ENCODE measurements at places on chromosomes 5 and 9. TPM values are rescaled to one million over a fixed set of nuclear protein-coding genes. Genes with fewer than 3 reads are reported as not detected.
A peak's percentile ranks its signal among the peaks of the same experiment; 100 is the strongest.

DNA sequence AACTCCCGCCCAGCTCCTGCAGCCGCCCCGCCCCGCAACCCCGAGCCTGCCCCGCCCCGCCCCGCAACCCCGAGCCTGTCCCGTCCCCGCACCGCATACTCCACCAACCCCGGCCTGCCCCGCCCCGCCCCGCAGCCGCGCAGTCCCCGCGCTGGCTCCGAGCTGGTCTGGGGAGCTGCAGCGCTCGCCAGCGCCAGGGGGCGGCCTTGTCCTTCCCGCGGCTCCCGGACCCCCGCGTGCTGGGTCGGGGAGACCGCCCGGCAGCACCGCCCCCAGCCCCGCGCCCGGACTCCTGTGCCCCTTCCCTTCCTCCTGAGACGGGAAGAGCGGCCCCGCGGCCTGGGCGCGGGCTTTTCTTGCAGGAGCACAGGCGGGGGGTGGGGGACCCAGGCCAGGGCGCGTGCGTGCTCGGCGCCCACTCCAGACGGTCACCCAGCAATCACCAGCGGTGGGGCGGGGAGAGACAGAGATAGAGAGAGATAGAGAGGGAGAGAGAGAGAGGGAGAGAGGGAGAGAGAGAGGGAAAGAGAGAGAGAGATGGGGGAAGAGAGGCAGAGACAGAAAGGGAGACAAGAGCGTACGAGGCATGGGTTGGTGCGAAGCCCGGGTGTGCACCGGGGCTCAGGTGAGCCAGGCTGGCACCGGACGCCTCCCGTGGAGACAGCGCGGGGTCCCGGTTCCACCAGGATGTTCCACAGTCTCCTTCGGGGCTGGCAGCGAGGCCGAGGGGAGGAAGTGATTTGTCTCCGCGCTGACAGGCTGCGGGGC is 14.7 kb upstream of the TMEM250 start:
- no peak for ATAC-seq

GRCh38 chr5:154654486-154655371 is 100.4 kb upstream of the LARP1 start:
- no peak for ATAC-seq

DNA sequence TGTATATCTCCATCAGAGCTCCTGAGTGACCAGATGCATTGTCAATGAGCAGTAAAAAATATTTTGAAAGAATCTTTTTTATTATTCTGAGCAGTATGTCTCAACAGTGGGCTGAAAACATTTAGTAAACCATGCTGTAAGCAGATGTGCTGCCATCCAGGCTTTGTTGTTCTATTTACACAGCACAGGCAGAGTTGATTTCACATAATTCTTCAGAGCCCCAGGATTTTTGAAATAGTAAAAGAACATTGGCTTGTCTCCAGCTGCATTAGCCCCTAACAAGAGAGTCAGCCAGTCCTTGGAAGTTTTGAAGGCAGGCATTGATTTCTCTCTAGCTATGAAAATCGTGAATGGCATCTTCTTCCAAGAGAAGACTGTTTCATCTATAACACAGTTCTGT is 25.2 kb upstream of the ENTREP1 start:
- no peak for ATAC-seq

DNA sequence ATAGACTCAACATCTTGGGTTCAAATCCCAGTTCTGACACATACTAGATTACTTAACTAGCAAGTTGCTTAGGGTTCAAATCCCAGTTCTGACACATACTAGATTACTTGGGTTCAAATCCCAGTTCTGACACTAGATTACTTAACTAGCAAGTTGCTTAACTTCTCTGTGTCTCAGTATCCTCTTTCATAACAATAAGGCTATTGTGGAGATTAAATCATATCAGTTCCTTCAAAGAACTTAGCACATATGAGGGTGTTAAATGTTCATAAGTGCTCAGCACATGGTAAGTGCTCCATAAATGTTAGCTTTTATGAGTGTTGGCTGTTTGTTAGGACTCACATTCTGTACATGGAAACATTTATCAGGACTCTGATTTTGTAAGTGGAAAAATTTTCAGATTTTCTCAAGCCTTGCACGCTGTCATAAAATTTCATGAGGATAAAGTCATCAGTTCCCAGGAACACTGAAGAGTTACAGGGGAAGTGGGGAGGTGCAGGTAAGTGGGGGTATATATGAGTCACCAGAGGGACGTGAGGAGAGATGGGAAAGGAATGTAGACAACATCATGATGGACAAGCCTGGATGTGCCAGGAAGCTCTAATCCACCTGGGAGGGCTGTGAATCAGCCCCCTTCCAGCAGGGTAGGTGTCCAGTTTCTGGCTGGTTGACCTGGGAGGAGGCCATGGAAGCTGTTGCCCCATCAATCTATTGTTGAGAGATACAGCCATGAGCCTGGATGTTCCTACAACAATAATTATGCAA is 532.2 kb upstream of the WWC1 start:
- ATAC-seq = peak; percentile 51

DNA sequence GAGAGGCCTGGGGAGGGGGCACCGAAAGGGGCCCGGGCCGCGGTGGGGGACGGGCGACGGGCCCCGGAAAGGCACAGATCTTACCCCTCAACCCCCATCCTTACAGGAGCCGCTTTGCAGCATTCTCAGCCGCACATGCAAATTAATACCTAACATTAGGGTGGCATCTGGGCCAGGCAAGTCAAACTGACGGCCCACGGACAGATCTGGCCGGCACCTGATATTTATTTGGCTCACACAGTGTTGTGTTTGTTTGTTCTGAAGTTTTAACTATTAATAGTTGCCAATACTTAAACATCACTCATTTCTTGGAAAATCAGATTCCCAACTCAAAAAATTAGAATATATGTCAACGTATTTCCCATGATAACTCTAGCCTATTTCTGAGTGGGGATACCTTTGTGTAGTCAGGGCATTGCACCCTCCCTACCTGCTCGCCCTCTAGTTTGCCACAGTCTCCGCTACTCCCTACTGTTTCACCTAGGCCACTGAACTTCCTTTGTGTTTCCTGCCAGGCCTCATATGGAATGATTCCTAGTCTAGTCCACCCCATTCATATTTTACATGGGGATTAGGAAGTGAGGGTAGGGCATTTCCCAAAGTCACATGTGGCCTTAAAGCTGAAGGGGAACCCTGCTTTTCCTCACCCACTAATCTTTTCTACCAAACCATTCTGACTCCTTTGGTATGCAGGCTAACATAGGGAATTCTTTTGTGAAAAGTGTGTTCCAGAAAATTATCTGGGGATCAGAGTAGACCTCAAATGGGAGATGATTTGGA is 71.9 kb upstream of the LARP1 start:
- no peak for ATAC-seq

GRCh38 chr9:122307061-122307460 is 42.4 kb downstream of the MRRF start:
- ATAC-seq = peak; percentile 35

DNA sequence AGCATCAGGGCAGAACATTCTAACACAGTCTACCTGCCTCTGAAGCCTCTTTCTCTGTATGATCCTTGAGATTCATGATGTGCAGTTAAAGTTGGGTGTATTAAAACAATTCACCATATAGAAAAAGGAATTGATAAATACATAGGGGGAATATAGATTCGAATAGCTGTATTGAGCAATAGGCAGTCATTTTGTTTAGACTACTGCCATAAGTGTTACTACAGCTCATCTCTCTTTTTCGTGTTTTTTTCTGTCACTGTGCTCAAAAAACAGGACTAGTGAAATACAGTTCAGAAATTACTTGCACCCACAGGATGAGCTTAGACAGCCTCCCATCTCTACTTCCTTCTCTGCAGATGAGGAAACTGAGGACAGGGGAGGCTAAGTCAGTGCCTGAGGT is 144.6 kb upstream of the FBN2 start:
- ATAC-seq = no peak

DNA sequence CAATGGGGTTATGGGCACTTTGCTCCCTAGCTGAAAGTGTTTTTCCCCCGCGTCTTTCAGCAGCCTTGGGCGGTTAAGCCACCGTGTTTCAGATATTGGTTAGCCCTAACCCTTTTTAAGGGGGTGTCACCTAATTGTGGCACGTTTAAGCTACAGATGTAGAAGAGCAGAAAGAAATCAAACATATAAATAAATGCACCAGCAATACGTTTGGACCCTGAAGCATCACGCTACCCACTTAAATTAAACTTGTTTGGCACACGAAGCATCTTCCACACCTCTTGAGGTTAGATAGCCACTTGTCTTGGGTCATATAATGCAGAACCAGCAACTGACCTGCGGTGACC is 768 bp downstream of the YTHDC2 start:
- no peak for ATAC-seq

- peak; percentile 96 for ATAC-seq
Observed at GRCh38 chr5:39624268-39624886, 199.6 kb upstream of the DAB2 start.

DNA sequence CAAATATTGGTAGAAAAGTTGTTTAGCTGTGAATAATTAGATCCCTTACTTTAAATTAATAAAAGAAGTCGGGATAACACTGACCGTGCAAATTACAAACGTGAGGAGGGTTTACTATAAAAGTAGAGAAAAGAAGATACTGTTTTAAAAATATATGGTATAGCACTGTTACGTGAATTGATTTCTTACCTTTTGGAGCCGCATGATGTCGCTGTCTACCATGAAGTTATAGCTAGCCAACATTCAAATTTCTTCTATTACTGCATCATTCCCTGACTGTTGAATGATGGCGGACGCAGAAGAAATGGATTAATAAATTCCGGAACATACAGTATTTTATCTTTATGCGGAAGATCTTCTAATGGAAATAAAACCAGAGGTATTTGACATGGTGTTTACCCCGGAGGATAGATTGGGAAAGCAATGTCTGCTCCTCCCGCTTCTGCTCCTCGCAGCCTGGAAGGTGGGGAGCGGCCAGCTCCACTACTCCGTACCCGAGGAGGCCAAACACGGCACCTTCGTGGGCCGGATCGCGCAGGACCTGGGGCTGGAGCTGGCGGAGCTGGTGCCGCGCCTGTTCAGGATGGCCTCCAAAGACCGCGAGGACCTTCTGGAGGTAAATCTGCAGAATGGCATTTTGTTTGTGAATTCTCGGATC is at the start of gene PCDHA6:
PCDHA6 (plus strand) TSS at position 257 of the 658 bp plus-strand sequence; CDS start at position 389, 132 bp downstream.
- no peak for ATAC-seq

DNA sequence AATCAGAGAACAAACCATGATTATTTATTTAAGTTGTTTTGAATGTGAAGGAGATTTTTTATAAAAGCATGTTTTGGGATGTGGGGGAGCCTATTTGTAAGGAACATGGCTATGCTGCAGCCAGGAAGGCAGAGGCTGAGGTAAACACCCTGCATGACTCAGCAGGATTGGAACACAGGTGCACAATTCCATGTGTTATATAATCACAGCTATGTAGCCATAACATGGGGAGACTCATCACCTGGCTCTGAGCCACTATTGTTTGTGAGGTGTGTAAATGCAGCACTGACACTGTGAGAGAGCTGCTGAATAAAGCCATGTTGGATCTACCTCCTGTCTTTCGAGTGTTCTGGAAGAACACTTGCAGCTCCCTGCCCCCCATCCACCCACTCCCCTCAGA is 1009.8 kb downstream of the DNAH5 start:
- peak; percentile 87 for ATAC-seq

GRCh38 chr9:371349-371748 is 156.7 kb downstream of the DOCK8 start:
- no peak for ATAC-seq

DNA sequence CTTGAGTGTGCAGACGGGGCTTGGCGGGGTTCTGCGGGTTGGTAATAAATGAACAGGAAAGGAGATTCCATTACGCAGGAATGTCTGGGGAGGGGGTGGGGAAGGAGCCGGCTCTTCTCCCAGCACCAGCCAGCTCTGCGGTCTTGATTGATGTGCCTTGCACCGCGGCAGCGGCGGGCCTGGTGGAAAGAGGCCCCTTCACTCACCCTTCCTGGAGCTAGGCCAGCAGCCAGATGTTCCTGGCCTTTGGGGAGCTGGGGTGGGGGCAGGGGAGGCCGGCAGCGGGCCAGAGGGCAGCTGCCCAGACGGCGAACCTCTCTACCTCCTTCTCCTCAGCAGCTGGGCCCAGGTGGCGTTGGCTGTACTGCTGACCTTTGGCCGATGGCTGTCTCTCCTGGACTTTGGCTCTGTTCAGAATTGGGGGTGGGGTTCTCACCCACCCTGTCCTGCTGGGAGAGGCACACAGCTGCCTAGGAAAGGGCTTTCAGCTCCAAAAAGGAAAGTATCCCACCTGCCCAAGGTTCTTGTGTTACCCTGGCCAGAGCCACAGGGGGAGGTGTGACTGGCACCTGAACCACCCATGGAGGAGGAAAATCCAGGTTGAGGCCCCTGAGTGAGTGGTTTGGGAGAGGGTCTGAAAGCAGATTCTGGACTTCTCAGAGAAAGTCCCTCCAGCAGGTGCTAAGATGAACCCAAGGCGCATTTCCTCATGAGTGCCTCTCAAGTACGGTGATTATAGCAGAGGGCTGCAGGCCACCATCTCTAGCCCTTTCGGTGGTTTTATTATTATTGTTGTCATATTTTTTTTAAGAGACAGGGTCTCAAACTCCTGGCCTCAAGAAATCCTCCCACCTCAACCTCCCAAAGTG is 58.0 kb upstream of the SYNPO start:
- no peak for ATAC-seq

DNA sequence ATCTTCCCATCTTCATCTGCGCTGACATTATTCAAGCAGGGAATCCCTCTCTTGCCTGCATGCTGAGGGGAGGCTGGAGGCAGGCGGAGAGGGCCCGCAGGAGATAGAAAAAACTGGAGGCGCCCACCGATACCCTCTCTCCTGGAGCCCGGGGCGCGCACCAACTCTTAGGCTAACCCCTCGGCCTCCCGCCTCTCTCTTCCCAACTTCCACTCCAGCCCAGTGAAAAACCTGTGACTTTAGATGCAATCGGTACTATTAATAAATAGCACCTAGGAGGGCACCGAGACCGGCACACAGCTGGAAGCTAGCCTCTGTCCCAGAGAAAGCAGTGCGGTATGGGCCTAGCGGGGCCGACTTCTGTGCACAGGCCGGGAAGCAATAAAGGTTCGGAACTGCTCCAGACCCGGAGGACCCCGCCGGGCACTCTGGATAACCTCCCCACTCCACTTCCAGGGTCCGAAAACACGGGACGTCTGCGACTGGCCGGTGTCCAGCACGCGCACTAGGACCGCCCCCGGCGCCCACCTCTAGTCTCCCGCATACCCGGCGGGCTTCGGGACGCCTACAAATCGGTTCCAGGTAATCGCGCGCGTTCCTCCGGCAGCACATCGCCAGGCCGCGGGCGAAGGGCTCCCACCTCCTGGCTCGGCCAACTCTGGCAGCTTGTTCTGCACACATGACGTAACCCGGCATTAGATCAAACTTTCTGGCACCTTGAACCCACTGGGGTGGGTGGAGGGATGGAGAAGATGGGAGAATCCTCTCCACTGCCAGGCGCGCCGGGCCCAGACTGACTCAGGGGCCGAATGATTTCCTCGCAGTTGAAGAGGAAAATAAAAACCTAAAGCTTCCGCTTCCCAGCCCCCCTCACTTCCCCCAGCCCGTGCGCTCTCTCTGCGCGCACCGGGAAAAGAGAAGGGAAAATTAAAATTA is 1.4 kb downstream of the EFNA5 start:
- no peak for ATAC-seq

The TAF11L10 gene
- not detected for total RNA-seq

The SMIM33 gene
- total RNA-seq = not detected

The IL5 gene
- not detected for total RNA-seq

The INSL4 gene
- not detected for total RNA-seq

The HACD4 gene
- total RNA-seq = 1.6 TPM

The NSD1 gene
- total RNA-seq = 53.8 TPM
